ENCODE measurements at places on chromosomes 1 and 21.
A peak's percentile ranks its signal among the peaks of the same experiment; 100 is the strongest.

GRCh38 chr1:234593771-234594504 lies 16.0 kb downstream of the IRF2BP2 start:
- no peak for DNase-seq

GRCh38 chr1:11854519-11854918 lies 4.2 kb downstream of the NPPB start:
- DNase-seq: no peak

DNA sequence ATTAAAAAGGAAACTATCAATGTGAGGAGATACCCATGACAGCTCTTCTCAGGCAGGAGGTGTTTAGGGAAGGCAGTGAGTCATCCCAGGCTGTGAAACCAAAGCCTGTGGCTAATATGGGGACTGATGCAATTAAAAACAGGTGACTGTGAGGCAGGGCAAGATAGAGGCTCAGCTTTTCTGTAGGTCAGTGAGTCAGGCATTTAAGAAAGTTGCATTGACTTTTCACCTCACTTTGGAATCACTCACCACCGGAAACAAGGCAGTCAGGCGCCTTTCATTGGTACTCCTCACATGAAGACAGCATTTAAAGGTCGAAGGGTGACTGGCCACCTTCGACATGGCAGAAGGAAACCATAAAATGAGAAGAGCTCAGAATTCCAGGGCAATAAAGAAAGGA lies 54.5 kb downstream of the PAPPA2 start:
- DNase-seq: no peak

GRCh38 chr1:235583511-235584001 lies 66.0 kb downstream of the GNG4 start:
- no peak for DNase-seq

- DNase-seq: no peak
Observed at GRCh38 chr1:235399661-235400060, 32.4 kb downstream of the TBCE start.

DNA sequence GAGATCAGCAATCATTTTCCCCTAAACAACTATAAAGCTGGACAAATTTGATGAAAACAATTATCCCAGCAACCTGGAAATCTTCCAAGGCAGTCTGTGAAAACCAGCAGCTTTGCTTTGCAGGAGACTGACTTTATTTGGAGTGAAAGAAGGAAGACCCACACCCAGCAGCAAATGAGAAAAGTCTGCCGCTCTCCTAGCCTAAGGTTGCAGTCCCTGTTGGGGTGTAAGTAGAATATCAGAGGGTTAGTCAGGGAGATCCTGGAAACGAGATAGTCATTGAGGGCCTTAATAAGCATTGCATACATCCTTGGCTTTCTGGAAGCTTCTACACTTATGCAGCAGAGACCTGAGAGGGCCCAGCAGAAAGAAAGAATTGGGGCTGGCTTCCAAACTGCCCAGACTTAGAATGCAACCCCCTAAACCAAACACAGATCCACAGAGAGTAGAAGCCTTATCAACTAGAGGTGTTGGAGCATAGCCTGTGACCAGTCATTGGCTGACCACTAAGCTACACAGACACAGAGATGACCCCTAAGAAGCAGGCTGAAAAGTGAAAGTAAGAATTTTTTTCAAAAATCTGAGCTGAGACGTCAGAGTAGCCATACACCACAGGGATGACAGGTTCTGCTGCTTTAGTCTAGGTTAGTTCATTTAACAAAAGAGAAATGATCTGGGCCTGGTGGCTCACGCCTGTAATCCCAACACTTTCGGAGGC lies 98.3 kb downstream of the LYPLAL1 start:
- DNase-seq: no peak

- DNase-seq: no peak
Observed at GRCh38 chr21:32844076-32844475, 72.5 kb upstream of the PAXBP1 start.

DNA sequence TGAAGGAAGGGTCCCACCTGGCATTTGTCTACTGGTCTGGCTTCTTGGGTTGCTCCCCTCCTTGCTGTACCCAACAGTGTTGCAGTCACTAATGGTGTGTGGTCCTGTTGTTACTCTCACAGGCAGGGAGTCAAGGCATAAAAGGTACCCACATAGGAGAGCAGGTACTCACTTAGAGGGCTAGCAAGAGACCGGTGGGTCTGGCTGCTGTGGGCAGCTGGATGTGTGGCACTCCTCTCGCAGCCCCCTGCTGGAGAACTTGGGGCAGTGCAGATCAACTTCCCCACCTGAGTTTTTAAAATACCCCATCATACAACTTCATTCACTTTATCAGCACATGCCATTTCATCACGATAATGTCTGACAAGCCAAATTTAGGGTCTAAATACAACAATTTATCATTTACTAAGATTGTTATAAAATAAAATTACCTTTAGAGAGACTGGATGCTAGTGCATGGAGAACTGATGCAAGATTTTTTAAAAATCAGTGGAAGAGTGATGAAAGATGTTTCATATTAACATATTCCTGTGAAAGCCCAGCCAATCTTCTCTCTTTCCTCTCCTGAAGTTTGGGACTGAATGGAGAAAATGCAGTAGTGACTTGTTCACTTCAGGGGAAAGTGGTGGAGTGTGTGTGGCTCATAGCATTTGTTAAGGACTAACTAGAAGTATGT lies 42.8 kb downstream of the ACP6 start:
- DNase-seq: peak; percentile 18

GRCh38 chr1:162590101-162590500 lies 28.6 kb downstream of the UAP1 start:
- no peak for DNase-seq

GRCh38 chr1:21655259-21655658 lies 13.9 kb downstream of the RAP1GAP start:
- DNase-seq: no peak

DNA sequence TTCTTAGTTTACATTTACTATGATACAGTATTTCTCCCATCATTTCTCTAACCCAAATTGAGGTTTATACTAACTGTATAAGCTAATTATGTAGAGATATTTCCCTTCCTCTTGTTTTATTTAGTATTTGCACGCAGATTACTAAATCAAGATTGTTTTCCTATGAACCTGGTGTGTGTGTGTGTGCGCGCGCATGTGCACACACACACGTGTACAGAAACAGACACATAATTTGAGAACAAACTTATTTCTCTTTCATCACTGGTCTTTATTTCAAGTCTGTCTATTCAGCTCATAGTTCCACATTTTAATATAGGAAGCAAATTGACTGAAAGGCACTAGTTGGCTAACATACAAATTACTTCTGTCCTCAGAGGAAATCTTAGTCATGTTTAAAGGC lies 19.7 kb upstream of the COL24A1 start:
- no peak for DNase-seq

DNA sequence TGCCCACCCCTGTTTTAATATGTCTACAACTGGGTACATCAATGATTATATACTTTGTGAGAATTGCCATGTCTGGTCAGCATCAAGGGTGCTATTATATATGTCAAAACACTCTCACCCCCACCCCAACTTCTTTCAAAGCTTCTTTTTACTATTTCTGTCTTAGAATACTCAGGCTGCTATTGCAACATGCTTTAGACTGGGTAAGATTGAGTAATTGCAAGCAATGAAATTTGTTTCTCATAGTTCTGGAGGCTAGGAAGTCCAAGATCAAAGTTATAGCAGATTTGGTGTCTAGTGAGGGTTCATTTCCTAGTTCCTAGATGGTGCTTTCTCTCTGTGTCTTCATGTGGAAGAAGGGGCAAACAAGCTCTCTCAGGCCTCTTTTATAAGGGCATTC lies 100.5 kb upstream of the KCNK1 start:
- no peak for DNase-seq

GRCh38 chr1:56444960-56445646 lies 134.3 kb downstream of the PLPP3 start:
- DNase-seq: no peak

DNA sequence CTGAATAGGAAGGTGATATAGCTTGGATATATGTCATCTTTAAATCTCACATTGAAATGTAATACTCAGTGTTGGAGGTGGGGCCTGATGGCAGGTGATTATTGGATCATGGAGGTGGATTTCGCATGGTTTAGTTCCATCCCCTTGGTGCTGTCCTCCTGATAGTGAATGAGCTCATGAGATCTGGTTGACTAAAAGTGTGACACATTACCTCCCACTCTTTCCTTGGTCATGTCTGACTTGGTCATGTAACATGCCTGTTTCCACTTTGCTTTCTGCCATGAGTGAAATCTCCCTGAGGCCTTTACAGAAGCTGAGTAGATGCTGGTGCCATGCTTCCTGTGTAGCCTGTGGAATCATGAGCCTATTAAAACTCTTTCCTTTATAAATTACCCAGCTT lies 664.5 kb upstream of the NR5A2 start:
- no peak for DNase-seq

DNA sequence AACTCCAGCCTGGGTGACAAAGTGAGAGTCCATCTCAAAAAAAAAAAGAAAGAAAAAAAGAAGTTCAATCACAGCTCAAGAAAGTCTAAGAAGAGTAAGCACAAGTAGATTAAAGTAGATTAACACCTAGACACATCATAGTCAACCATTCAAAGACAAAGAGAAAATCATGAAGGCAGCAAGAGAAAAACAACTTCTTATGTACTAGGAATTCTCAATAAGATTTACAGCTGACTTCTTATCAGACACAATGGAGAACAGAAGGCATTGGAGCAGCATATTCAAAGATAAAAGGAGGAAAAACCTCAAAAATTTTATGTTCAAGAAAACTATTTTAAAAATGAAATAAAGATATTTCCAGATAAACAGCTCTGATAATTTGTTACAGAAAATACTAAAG lies 147.3 kb downstream of the LBR start:
- DNase-seq: no peak

- DNase-seq: no peak
Observed at GRCh38 chr1:89552471-89553081, 27.9 kb downstream of the LRRC8B start.

DNA sequence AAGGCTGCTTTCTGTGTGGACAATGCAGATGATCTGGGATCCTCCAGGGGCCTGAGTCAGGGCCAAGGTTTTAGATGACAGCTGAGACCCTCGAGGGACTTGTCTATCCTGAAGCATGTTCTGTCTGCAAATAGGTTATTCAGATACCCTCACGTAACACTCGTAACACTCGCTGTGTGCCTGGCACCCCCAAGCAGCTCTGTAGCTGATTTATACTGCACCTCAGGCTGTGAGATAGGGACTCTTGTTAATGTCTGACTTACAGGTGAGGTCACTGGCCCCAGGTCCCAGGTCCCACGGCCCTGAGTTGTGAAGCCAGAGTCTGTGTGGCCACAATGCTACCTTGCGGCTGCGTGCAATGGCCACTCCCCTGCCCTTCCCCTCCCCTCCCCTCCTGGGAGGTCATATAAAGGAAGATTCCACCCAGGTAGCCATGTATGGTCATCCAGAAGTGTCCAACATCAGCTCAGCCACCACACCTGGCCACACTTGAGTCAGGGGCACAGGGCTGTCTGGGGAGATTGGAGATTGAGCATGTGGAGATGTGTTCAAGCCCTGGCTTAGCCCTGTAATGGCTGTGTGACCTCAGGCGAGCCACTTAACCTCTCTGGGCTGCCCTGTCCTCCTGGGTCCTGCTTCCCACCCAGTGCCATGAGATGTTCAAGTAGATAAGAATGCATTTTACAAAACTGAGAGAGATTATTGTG lies 687.7 kb downstream of the MATN1 start:
- no peak for DNase-seq

DNA sequence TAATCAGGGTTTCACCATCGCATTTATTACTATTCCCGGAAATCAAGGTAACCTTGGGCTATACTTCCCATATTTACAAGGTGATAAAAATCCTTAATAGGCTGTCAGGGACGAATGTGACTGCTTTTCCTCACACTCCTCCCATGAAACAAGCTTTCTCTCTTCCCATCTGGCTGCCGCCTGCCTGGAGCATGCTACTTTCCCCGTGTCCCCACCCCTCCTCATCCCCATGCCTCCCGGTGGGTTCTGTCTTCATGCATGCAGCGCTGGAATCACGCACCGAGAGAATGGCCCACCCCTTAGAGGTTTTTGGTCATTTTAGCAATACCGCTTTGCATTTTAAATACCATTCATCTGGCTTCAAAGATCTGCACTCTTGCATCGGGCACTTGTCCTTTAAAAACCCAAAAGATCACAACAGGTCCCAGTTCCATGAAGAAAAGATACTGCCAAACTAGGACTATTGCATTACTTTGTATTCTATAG lies 339.1 kb downstream of the NTNG1 start:
- DNase-seq: no peak

- no peak for DNase-seq
Observed at GRCh38 chr1:33168556-33169289, 13.1 kb downstream of the TRIM62 start.

GRCh38 chr1:179329862-179330261 lies 35.9 kb upstream of the AXDND1 start:
- no peak for DNase-seq

- DNase-seq: no peak
Observed at GRCh38 chr1:37807220-37807554, 403 bp upstream of the C1orf122 start.

GRCh38 chr1:59765011-59765730 lies 49.6 kb upstream of the HOOK1 start:
- DNase-seq: no peak

DNA sequence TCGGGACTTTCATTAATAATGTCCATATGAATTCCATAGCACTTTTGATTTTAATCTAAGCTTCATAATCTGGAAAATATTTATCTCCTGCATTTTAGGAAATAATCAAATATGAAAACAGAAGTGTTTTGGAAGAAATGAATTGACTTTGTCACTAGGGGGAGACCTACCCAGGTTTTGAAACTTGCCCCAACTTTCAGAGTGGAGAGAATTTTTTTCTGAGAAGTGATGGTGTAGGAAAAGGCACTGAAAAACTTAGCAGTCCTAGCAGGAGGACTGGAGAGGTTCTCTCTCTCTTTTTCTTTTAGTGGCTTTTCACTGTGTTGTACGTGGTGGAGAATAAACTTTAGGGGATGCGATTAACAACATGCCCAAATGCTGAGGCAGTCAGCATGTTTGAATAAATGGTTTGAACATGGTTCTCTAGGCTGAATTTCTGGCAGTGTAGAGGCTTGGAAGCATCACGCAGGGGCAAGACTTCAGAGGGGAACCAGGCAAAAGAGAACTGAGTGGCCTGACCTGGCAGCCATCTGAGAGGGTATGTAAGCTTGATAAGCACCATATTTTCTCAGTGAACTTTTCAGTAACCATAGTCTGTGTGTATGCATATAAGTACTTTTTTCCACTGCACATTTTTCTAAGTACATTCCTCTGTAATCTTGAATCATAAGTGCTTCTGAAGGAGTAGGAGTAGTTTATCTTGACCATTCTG lies 68.3 kb upstream of the NEK7 start:
- DNase-seq: no peak

Measured in T follicular helper cell (primary cell).